ENCODE measurements at places on chromosomes 1 and 21. TPM values are rescaled to one million over a fixed set of nuclear protein-coding genes. Genes with fewer than 3 reads are reported as not detected.

Gene GUCA2A
- total RNA-seq: not detected

Gene BLACAT1
- total RNA-seq: 14.2 TPM

Gene MEX3A
- 5.0 TPM for total RNA-seq

Gene GORAB
- total RNA-seq: 20.9 TPM

Gene UBE4B
- total RNA-seq: 26.1 TPM

Gene LRRC71
- not detected for total RNA-seq

Gene CSF3R
- total RNA-seq: not detected

Gene CYP4Z1
- total RNA-seq: not detected

Gene IL19
- not detected for total RNA-seq

Gene LRRC39
- 0.88 TPM for total RNA-seq

Gene OR2T35
- total RNA-seq: not detected

Gene GSTM3
- total RNA-seq: 67.9 TPM

Gene TPM3
- total RNA-seq: 564 TPM

Gene GRIK3
- not detected for total RNA-seq
